Activated naive CD8-positive, alpha-beta T cell treated with anti-CD3 and anti-CD28 coated beads, Interleukin-2, amount 50 U/mL, for 16 hours (primary cell): ENCODE measurements at places on chromosomes 6 and 20.

DNA sequence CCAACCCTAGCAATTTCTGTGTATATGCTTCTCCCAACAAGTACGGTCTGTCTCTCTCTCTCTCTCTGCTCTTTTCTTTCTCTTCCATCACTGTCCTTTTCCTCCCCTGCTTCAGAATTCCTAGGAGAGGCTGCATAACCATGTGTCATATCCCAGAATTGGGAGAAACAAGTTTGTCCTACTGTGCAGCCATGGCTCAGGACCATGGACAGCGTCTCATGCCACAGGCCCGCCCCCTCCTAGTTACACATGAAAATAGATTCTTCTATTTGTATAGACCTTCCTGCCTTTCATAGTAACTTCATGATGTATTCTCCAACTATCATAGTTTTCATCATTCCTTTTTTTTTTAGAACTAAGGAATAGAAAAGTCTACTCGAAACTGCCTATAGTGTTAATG lies 98.0 kb downstream of the FNDC1 start:
- DNase-seq = no peak

DNA sequence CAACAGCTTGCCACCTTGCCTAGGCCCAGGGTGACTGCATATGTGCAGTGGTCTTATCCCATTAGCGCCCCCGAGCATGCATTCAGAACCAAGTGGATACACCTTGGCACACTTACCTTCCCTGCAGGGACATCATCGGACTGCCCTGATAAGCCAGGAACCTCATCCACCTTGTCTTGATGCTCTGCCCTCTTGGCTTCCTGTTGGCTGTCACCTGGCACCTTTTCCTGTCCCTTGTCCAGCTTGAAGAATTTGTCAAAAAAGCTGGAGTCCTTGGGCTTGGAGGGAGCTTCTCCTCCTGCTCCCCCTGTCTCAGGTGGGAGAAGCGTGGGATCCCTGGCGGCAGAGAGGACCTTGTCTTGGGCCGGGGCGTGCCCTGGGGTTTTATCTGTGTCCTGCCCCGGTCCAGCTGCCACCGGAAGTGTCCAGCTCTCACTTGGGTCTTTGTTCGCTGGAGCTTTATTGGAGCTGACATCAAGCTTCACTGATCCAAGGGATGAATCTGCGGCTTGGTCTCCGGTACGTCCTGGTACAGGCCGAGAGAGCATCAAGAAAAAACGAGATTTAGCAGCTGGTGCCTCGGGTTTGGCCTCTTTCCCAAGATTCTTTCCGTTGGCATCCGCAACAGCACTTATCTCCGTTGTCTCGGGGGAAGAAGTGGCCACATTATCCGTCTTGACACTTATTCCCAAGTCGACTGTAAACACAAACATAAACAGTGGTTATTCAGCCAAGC lies 42.0 kb downstream of the BCAS1 start:
- DNase-seq = no peak

DNA sequence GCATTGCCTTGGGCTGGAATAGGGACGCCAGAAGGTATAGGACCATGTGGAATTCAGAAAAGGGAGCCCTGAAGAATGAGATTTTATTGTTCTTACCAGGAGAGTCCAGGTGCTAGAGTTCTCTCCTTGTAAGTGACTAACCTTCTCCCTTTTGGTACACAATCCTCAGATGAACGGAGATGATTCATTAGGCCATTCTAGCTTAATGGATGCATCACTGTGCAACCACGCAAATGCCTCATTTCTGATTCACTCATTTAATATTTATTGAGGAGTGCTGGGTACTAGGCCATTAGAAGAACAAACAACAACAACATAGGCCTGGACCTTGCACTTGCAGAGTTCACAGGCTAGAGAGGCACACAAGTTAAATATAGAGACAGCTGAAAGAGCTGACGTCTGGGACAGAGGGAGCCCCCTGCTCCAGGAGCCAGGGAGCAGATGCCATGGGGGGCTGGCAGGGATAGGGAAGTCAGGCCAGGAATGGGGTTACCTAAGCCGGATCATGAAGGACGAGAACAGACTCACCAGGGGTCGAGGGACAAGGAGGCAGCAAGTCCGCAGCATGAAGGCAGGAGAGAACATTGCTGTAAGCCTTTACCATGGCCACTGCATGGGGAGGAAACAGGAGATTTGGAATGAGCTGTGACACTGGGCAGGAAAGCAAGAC lies 179.5 kb upstream of the AKAP12 start:
- no peak for DNase-seq

GRCh38 chr6:147689398-147689797 lies 180.9 kb downstream of the SAMD5 start:
- DNase-seq = no peak

GRCh38 chr20:17747431-17747846 lies 47.7 kb downstream of the BANF2 start:
- no peak for DNase-seq

GRCh38 chr20:45945678-45946148 lies 11.2 kb downstream of the PCIF1 start:
- no peak for DNase-seq

GRCh38 chr6:169587975-169588374 lies 113.9 kb downstream of the WDR27 start:
- no peak for DNase-seq
